ENCODE measurements at places on chromosomes 2 and 18. TPM values are rescaled to one million over a fixed set of nuclear protein-coding genes. Genes with fewer than 3 reads are reported as not detected.
A peak's percentile ranks its signal among the peaks of the same experiment; 100 is the strongest.

Gene COL4A4
- 13.6 TPM for total RNA-seq

Gene EVX2
- total RNA-seq, result not detected

Gene DSG2
- 35.7 TPM for total RNA-seq

- no peak for DNase-seq
Observed at GRCh38 chr2:196274387-196274809, 103.0 kb upstream of the STK17B start.

DNA sequence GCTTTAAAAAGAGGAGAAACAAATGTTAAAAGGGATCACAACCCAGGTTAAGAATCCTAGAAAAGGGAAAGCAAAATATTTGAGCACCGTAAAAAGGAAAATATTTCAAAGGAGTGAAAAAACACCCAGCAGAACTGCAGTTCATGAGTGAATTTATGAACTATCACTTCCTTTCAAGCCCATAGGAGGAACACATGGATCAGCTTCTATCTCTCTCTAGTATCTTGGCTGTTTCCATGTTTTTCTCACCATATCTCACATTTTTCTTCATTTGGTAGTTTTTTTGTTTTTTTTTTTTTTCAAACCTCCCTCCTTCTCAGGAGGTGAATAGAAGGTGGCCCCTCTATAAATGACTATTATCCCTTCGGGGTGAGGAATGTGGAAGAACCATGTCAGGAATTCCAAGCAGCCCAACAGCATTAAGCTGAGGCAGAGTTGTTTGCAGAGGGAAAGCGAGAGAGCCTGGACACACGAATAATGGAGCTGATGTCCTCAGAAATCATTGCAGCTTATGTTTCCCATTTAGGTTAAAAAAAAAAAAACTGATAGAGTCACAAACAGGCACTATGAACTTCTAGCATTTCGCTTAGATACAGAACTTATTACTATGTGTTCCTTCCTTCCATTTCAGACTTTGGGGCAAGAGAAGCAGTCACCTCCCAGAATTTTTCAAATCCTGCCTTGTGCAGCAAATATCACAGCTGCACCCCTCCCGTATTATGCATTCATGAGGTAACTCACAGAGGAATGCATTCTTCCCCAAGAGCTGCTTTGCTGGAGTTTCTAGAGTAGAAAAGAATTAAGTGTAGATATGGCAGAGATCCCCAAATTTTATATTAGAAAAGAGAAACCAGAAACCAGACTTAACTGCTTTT, 315.6 kb downstream of the IRS1 start:
- DNase-seq, result no peak

DNA sequence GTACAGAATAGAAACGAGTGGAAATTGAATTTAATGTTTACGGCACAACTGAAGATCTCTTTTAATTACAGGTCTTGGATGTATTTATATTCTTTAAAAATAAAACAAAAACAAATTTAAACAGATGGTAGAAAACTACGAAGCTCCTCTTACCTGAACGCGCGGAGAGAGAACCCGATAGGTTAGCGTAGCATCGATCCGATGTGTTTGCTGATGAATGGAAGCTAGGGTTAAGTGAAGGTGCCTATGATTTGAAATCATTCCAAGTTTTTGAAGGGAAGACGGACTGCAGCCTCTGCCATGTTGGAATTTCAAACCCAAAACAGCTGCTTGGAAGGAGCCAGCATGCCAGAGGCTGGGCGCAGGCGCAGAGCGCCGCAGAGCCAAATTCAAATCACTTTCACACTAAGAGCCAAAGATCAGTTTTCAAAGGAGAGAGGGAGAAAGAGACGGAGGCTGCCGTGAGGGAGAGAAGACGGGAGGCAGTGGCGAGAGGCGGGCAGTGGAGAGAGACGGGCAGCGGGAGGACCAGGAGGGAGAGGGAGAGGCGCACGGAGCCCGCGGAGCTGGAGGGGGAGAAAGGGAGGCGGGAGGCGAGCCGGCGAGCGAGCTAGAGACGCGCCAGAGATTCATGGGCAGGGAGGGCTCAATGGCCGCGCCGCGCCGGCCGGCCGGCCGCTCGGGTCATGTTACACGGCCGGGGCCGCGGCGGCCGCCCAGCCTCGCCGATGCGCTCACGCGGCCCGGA, at the start of gene FIGN:
FIGN (minus strand) TSS at position 324 of the 748 bp plus-strand sequence. CDS start 1,081 bp downstream, outside the sequence.
- DNase-seq, result peak; percentile 85

DNA sequence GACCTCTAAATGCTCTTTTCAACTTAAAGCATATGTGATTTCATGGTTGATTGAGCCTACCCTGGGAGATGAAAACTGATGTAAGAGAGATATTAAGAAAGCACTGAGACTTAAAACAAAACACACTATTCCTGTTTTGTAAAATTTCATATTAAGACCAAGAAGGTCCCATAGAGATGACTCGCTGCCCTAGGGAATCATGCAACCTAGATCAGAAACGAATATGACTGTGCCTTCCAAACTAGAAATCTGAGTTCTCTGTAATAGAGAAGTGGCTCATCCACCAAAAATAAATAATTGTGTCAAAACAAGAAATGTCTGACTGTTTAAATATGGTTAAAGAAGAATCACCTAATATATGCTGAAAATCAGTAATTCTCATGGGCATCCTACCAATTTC, 776.8 kb upstream of the SOX11 start:
- DNase-seq, result no peak

GRCh38 chr2:126810001-126810400, 88.7 kb upstream of the TEX51 start:
- DNase-seq, result no peak

DNA sequence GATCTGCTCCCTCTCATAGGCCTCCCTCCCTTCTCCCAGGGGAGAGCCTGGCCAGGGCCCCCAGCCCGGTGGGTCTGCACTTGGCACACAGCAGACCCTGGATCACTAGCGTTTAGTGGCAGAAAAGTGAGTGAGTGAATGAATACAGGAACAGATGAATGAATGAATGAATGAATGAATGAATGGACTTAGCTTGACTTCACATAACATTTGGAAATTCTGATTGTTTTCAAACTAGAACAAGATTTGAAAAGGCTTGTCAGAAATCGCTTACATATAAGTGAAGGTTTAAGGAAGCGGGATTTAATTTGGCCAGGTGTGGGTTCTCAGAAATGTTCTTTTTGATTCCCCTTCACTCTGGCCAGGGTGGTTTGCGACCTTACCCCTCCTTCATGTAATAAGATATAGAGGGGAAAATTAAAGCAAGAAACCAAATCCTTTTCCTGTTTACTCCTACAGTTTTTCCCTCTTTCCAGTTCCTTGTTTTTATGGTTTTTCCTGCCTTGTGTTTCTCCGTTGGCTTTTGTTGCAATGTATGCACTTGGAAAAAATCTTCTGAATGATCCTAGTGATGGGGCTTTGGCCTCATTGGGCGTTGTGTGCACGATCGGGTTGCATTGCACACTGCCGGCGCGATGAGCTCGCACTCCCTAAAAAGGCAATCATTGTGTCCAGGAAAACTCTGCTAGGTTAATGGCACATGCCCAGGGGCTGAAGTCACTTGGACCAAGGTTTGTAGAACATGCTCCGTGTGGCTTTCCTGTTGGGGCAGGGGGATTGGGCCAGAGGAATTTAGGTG, 16.4 kb downstream of the LRRFIP1 start:
- DNase-seq, result no peak

All from Right ventricle myocardium inferior (tissue), 1 donor.